NCI-H1436 (cell line): ENCODE measurements at places on chromosomes 6 and 20.

GRCh38 chr20:1334761-1335160 is 5.8 kb upstream of the SDCBP2 start:
- DNase-seq, result no peak

DNA sequence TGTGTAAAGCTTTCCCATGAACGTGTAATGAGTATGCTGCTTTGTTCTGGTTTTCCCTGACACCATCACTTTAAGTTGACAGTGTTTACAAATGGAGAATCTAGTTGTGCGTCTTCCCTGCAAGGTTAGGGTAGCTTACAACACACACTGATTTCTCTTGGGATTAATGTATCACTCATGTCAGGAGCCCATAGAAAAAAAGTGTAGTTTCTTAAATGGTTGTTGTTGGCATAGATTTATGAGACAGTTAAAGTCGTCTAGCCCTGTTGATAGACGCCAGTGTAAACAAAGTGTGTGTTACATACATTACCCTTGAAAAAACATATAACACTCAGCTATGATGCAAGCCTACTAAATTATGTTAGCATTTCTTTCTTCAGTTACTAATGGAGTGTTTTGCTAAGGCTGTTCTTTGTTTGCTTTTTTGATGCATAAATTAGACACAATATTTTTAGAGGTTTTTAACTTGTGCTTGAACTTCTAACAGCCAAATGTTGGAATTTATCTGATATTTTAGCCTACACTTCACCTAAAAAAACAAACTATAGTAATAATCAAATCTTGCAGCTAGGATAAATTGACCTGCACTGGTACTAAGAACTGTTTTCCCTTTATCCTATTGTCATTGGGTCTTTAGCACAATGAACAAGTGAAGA is 88.6 kb downstream of the RNF217 start:
- no peak for DNase-seq

DNA sequence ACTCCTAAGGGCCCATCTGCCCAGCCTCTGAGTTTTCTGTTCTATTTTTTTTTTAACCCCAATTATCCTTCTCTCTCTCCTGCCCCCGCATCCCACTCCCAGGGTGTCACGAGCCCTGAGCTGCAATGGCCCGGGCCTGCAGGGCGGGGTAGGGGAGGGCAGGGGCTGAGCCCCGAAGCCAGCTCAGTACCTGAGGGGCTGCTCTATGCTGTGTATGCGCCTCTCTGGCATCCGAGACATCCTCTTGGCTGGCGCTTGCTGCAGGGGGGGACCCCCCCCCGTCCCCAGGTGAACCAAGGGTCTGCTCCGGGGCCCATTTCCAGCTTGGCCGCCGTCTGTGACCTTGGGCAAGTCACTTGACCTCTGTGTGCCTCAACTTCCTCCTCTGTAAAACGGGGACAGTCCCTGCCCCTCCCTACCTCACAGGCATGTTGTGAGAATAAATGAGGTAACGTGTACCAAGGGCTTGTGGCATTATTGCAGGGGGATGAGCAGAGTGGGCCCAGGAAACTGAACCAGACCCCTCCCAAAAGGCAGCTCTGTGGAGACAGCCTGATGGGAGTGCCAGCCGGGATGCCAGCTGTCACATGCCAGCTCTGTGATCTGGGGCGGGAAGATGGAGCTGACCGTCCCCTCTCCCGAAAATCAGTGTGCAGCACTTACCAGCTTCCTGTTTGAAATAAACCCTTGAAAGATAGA is 13.0 kb upstream of the MYL9 start:
- no peak for DNase-seq

DNA sequence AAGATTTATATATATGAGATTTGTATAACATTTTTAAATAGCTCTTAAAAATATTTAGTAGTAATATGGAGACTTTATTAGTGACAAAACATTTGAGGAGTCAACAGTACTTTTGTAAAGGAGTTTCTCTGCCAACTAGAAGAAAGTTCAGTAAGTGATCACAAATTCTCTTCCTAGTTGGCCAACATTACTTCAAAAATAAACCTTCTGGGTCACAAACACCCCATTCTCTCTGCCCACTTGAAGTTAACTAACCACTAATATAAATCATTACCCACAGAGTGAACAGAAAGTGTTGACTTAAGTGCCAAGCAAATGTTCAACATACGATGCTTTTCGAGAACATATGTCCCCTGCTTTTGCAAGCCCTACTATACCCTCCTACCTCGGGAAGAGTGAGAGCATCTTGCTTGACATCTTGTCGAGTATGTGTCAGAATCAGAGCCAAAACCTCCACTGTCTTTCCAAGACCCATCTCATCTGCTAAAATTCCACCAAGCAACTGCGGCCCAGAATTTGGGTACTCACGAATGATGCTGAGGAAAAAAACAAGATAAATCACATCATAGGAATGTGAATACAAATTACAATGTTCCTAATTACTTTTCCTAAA is 16.9 kb downstream of the SHPRH start:
- DNase-seq, result no peak

DNA sequence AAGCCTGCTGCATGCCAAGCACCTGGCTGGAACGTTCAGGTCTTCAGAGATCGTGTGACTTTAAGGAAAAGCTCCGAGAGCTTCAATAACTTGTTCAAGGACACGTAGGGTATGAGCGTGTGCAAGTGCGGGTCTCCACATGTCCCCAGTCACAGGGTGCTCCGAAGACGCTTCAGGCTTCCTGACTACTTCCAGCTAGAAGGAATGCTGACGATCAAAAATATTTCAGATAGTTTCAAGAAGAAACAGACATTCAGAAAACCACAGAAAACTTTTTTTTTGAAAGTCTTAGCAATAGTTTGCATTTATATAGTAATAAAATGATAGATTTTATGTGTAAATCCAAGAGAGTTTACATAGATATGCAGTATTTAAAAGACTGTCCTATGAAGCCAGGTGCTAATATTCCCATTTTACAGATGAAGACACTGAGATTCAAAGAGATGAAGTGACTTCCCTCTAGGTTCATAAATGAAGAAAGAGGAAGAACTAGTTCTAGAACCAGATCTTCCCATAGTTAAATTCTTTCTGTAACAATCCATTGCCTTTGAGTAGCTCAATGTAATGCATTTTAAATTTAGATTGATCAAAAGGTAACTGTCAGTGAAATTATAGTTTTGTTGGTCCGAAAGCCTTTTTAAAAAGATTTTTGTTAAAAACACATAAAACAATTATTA is 247.6 kb downstream of the MYLK4 start:
- no peak for DNase-seq

- no peak for DNase-seq
These were observed 8.7 kb downstream of the JAG1 start for GRCh38 chr20:10665027-10665561.

- no peak for DNase-seq
These were observed 221.4 kb upstream of the RREB1 start for GRCh38 chr6:6886171-6886885.

- DNase-seq, result no peak
These were observed 5.2 kb downstream of the TENT5A start for GRCh38 chr6:81747327-81747726.

GRCh38 chr20:56487216-56487615 is 18.8 kb downstream of the RTF2 start:
- no peak for DNase-seq

DNA sequence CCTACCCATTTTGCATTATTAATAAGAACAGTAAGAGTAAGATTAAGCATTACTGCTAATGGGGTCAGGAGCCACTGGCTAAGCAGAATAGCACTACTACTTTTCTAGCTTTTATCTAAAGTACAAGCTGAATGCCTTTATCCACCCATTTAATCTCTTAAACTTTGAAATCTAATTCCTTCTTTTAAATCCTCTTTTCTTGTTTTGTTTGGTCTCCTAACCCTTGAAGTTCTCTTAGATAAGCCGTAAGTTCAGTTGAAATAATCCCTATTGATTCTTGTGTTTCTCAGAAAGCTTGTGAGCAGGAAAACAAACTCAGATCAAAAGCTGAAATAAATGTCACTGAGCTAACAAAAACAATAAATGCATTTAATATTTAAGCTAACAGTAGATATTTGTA is 380.2 kb downstream of the TBC1D32 start:
- DNase-seq, result no peak

DNA sequence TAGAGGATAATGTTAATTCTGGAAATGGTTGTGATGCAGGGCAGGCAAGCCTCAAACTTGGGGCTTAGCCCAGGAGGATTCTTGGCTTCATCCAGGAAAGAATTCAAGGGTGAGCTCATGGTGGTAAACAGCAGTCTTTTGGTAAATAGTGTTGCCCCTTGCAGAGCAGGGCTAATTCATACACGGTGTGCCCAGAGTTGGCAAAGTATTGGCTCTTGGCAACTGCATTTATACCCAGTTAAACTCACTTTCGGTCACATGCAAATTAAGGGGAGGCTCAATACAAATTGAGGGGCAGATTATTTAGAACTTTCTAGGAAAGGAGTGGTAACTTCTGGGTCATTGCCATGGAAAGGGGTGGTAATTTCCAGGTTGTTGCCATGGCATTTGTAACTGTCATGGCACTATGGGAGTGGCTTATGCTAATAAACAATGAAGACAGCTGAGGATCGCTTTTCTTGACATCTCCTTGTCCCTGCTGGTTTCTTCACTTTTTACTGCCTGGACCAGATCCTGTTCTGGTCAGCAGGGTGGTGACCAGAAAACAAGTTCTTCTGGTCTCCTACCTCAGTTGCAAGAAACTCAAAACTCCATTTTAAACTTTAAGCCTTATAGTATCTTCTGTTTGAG is 3.9 kb upstream of the OTOR start:
- no peak for DNase-seq

DNA sequence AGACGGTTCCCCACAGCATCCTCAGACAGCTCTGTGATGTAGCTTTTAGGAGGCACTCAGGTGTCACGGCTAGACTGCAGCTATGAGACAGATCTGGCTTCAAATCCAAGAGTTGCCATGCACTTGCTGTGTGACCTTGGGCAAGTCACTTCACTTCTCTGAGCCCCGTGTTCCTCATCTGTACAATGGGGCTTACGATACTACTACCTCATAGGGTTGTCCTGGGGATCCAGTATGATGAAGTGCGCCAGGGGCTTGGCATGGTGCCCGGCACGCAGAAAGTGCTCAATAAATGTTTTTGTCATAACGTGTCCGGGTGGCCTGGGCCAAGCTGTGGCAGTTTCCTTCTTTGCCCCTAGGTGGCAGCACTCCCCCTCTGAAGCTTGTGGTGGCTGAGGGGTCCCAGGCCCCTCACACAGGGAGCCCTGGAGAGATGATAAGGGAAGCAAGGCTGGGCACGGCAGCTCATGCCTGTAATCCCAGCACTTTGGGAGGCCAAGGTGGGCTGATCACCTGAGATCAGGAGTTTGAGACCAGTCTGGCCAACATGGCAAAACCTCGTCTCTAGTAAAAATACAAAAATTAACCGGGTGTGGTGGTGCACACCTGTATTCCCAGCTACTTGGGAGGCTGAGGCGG is 19.1 kb upstream of the CHMP4B start:
- DNase-seq, result no peak

DNA sequence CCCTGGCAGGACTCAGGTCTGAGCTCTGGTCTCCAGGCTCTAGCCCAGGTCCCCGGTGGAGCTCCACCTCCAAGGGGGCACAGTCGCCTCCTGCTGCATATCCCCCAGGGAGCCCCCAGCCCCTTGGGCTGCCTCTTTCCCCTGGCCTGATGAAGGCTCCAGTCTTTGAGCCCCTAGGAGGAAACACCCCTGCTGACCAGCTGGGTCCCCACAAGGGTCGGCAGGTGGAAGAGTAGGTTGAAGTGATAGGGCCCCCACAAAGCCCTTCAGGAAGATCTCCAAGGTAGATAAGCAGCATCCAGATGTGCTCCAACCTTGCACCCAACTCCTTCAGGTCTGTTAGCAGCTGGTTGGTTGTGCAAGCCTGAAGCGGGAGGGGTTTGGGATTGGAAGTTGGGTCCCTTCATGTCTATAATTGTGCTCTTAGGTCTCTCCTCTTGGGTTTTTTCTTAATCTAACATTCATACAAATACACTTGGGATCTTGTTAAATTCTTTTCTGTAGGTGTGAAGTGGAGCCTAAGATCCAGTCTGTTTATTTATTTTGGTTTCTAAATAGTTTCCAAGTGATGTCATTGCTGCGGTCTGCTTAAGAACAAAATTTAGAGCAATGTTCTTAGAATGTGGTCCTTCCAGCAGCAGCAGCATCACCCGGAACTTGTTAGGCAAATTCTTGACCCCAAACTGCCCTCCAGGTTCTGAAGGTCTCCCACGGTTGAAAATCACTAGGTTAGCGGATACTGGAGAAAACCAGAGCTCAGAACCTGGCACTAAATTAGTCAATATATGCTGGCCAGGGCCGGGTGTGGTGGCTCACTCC is 5.1 kb downstream of the UBE2C start:
- DNase-seq, result no peak

GRCh38 chr6:6758915-6759654 is 170.6 kb downstream of the LY86 start:
- peak; percentile 43 for DNase-seq

- DNase-seq, result no peak
These were observed 1.9 kb downstream of the PNRC1 start for GRCh38 chr6:89082486-89082891.

DNA sequence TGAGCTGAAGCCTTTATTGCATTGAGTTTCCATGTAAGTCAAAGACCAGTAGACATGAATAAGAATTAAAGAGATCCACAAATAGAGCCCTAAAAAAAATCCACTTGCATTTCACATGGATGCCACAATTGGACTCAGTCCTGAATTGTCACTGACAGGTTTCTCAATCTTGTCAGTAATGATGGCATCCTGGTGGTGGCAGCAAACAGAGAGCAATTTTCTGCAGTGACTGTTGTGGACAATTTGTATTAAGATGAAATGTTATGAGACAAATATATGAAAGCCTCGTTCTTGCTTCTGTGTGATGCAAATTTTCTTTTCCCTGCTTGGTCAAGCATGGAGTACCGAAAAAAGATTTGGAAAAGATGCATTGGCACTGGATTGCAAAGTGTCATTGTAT is 278.9 kb downstream of the SAMD5 start:
- DNase-seq, result no peak

DNA sequence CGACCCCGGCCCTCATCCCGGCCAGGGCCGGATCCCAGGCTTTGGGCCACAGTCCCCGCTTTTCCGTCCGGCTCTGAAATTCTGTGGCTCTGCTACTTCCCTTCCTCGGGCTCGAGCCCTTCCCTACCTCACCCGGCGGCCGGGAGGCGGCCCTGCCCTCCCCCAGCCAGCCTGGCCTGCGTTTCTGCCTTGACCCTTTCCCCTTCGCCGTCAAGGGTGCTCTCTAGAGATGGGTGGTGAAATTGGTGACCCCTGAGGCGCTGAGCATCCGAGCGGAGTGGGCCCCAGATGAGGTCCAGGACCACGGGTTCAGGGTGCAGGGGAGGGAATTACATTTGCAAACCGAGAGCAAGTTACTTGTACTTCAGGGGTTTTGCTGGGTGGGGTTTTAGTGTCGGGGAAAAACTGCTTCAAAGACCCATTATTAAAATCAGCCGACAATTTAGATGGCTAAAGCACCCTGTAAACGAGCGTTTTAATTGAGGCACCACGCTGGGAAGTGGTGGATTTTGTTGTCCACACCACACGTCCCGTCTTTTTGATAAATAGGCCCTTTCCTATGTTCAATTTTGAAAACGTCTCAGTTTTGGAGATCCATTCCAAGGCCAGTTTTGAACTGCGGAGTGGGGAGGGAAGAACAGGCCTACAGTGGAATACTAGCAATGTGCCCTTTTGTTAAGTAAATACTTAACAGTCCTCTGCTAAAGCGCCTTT is 9.9 kb downstream of the TFAP2A start:
- DNase-seq, result no peak

DNA sequence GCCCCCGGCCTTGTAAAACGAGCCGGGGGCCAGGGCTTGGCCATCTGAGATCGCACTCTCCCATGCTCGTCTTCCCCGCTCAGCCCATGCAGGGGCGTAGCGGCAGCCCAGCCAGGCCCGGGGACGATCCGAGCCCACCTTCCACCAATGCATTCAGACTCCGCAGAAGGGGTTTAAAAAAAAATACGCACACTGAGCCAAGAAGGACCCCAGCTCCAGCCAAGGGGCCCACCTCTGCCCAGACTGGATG is 320 bp downstream of the GSTA4 start:
- DNase-seq, result peak; percentile 14
